Activated naive CD4-positive, alpha-beta T cell treated with anti-CD3 and anti-CD28 coated beads for 36 hours (primary cell): ENCODE measurements at places on chromosomes 6 and 20. TPM values are rescaled to one million over a fixed set of nuclear protein-coding genes. Genes with fewer than 3 reads are reported as not detected.

TRIM10 gene
- 0.19 TPM for total RNA-seq

GRCh38 chr6:48111143-48111506 lies at the start of gene PTCHD4:
Gene PTCHD4 (minus strand): TSS chr6:48111197. CDS start chr6:48068957, 42,240 bp downstream.
- no peak for DNase-seq

GRCh38 chr6:114151064-114151690 lies 180.2 kb upstream of the HDAC2 start:
- DNase-seq: no peak

GOPC gene
- 7.2 TPM for total RNA-seq

- DNase-seq: no peak
Observed at GRCh38 chr6:165159460-165159859, 149.9 kb downstream of the C6orf118 start.

COX4I2 gene
- not detected for total RNA-seq

GRCh38 chr6:142416179-142416578 lies 114.4 kb downstream of the ADGRG6 start:
- DNase-seq: no peak

OLIG3 gene
- not detected for total RNA-seq

AIF1 gene
- total RNA-seq: 129 TPM

DNA sequence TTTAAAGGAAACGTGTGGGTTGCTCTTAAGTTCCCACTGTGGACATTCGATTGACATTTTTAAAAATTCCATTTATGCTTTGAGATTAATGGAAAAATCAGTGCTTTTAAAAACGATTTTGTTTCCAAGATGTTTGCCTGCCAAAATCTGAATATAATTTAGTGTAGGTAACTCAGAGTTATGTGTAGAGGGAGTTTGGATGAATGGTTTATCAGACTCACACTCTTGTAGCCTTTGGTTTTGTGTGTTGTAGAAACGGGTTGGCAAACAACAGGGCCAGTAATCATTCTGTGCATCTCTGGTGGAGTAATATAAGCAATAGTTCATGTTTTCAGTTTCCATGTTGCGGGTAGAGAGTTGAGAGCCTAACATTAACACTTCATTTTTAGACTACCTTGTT lies 140.6 kb downstream of the RPS12 start:
- no peak for DNase-seq

PI3 gene
- total RNA-seq: not detected

- DNase-seq: no peak
Observed at GRCh38 chr6:147676495-147677199, 168.2 kb downstream of the SAMD5 start.

DNA sequence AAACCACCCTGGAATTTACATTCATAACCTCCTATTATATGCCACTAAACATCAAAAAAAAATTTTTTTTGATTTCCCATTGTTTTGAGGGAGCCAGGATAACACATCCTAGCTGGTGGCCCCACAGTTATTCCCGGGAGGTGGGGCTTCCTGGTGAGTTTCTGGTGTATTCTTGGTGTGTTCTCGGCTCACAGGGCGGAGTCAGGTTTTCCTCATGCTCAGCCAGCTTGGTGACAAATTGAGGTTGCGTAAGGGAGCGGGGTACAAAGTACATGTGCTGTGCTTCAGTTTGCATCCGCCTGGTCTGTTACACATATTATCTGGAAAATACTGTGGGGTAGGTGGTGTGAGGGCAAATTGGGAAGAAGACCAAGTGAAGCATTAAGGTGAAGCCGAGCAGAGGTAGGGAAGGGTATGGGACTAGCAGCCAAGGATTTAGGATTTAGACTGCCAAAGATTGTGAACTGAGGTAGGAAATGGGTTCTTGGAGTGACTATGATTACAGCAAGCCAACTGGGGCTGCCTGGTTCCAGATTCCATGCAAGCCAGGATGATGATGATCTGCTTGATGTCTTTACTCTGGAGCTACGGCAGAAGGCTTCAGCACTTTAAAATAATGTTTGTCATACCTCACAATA lies 46.2 kb upstream of the EEF1A1 start:
- no peak for DNase-seq

EPHA7 gene
- total RNA-seq: not detected

DNA sequence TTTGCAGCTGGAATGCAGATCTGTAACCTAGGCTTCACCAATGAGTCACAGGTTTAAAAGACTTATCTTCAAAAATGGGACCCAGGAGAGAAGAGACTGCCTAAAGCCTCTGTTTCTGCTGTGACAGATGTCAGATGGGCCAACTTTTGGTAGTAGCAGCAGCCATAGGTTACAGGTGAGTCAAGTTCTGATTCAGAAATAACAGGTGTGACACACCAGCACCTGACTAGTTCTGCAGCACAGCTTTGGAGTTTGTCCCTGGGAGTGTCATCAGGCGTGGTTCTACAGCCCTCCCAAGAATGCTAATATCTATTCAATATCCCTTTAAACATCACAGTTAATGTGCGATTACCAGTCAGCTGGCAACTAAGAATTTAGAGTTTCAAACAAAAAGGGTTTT lies 121.9 kb upstream of the BTN3A2 start:
- no peak for DNase-seq

FIG4 gene
- total RNA-seq: 16.4 TPM
